Chondrocyte (in vitro differentiated cells): ENCODE measurements at places on chromosomes 2 and 18. TPM values are rescaled to one million over a fixed set of nuclear protein-coding genes. Genes with fewer than 3 reads are reported as not detected.

- no peaks in the 10 kb centered on the region for H3K27me3 ChIP-seq
- no peak for DNase-seq
- no peaks in the 10 kb centered on the region for H3K36me3 ChIP-seq
- H3K4me1 ChIP-seq, result no peaks in the 10 kb centered on the region
- no peak overlapping the region for H3K27ac ChIP-seq
Observed at GRCh38 chr2:6254441-6254840, 562.3 kb downstream of the SOX11 start.

DNA sequence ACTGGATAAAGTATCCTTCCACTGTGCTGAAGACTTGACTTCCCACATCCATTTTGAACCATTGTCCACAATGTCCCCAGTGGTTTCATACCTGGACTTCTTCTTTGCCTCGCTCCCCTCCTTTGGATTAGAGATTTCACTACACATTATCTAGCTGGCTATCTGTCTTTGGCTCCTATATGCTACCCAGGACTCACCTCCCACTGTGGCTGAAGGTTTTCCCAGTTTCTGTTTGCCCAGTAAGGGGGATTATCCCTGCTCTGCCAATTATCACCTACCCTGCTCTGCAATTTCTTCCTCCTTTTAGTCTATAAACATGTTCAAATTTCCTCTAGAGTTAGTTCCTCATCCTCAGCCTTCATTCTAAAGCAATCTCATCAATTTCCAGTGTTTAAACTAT lies 9.1 kb downstream of the NDUFS1 start:
- H3K27me3 ChIP-seq, result no peaks in the 10 kb centered on the region
- DNase-seq, result no peak
- no peak overlapping the region for H3K27ac ChIP-seq
- peaks cover 19% of the 10 kb centered on the region for H3K36me3 ChIP-seq

- H3K27ac ChIP-seq, result no peak overlapping the region
- DNase-seq, result no peak
- no peak overlapping the region for H3K4me3 ChIP-seq
- peaks cover 2% of the 10 kb centered on the region for H3K36me3 ChIP-seq
- no peaks in the 10 kb centered on the region for H3K27me3 ChIP-seq
Observed at GRCh38 chr2:56582570-56582969, 398.8 kb downstream of the CCDC85A start.

CCDC141 gene
- not detected in 3 replicates for total RNA-seq

- no peak overlapping the region for H3K4me3 ChIP-seq
- H3K27me3 ChIP-seq, result no peaks in the 10 kb centered on the region
- peaks cover 2% of the 10 kb centered on the region for H3K36me3 ChIP-seq
- peaks cover 18% of the 10 kb centered on the region for H3K4me1 ChIP-seq
- DNase-seq, result no peak
Observed at GRCh38 chr2:40113272-40113968, 334.4 kb upstream of the THUMPD2 start.

- H3K36me3 ChIP-seq, result no peaks in the 10 kb centered on the region
- no peak overlapping the region for H3K4me3 ChIP-seq
- no peak for DNase-seq
Observed at GRCh38 chr2:36737131-36737750, 40.7 kb downstream of the VIT start.

DNA sequence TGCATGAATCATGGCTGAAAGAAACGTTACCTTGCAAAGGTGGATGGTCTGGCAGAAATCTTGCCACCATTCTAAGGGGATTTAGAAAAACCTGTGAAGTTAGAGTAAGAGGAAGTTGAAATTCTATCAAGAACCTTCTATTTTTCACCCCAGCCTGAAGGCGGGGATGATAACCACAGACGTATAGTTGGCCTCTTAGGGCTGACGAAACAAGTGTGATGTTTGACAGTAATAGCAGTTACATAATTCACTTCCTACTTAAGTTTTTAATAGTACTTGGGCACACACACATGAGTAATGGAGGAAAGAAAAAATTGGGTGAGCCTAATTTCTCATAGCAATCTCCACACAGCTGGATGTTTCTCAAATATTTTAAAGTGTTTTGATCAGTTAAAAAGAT lies 336.6 kb upstream of the SALL3 start:
- H3K27ac ChIP-seq, result no peak overlapping the region
- H3K4me1 ChIP-seq, result no peaks in the 10 kb centered on the region
- H3K27me3 ChIP-seq, result no peaks in the 10 kb centered on the region
- no peaks in the 10 kb centered on the region for H3K36me3 ChIP-seq
- no peak for DNase-seq
- H3K4me3 ChIP-seq, result no peak overlapping the region

DNA sequence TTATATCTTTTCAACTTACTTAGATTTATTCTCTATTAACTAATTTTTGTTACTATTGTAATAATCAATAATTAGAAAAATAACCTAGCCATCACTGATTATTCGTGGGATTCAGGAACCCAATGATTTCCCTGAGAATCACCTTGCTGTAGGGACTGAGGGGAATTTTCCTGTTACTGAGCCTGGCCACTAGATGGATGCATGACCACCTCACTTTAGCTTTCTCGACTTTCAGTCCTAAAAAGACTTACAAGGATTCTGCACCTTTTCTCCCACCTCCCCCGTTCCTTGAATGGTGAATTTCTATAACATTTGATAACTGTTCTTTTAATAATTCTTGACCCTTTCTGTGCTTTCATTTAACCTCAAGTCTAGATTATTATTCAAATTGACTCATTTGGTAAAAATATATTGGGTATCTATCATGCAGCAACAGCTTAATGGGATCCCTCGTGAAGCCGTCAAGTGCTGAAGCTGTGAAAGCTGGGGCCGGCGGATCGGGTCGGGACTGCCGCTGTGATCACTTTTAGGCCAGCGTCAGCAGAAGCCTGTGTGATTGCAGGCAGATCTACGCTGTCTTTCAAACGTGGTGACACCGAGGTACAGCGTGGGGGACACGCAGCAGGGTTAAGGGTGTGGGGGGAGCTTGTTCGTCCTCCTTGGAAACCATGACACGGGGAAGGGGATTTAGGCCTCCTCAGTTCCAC lies 38.8 kb upstream of the TMEM18 start:
- no peaks in the 10 kb centered on the region for H3K36me3 ChIP-seq
- no peak overlapping the region for H3K27ac ChIP-seq
- no peak for DNase-seq
- no peak overlapping the region for H3K4me3 ChIP-seq
- H3K4me1 ChIP-seq, result no peaks in the 10 kb centered on the region

GRCh38 chr18:37987901-37988300 lies 422.3 kb upstream of the CELF4 start:
- no peaks in the 10 kb centered on the region for H3K4me1 ChIP-seq
- H3K36me3 ChIP-seq, result no peaks in the 10 kb centered on the region
- no peak overlapping the region for H3K27ac ChIP-seq
- H3K27me3 ChIP-seq, result peaks cover 4% of the 10 kb centered on the region
- no peak overlapping the region for H3K4me3 ChIP-seq
- no peak for DNase-seq

- no peak for DNase-seq
- H3K27ac ChIP-seq, result no peak overlapping the region
- no peaks in the 10 kb centered on the region for H3K27me3 ChIP-seq
- H3K4me3 ChIP-seq, result no peak overlapping the region
Observed at GRCh38 chr2:19895535-19895934, 6.2 kb downstream of the TTC32 start.

GRCh38 chr2:216971593-216971992 lies 111.7 kb upstream of the TNP1 start:
- no peaks in the 10 kb centered on the region for H3K27me3 ChIP-seq
- DNase-seq, result no peak
- peaks cover 16% of the 10 kb centered on the region for H3K4me1 ChIP-seq
- no peaks in the 10 kb centered on the region for H3K36me3 ChIP-seq
- no peak overlapping the region for H3K27ac ChIP-seq
- H3K4me3 ChIP-seq, result no peak overlapping the region

CTDP1 gene
- 20.0 to 21.0 TPM (median 20.9 TPM) in 3 replicates for total RNA-seq

DNA sequence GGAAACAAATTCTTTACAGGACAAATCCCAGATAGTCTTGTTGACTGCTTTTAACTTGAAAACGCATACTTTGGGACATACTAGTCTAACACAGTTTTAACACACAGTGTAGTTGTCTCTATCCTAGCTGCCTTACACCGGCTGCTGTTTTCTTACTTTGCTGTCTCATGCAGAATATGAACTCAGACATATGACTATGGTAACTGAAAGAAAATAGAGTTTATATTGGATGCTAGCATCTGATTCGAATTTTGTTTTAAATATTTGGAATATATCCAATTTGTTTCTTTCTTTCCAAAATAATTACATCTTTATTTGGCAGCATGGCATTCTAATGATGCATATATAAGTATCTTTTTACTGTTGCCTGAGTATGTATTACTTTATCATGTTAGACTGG lies 69.8 kb downstream of the ANKRD12 start:
- no peak overlapping the region for H3K4me3 ChIP-seq
- H3K27ac ChIP-seq, result no peak overlapping the region
- no peak for DNase-seq
- H3K36me3 ChIP-seq, result peaks cover 5% of the 10 kb centered on the region

RNMT gene
- 29.1 to 32.2 TPM (median 29.6 TPM) in 3 replicates for total RNA-seq

ITGB6 gene
- total RNA-seq, result 2.0 to 2.3 TPM (median 2.2 TPM) in 3 replicates

C2orf66 gene
- total RNA-seq, result 0.89 TPM in 1 of 3 replicates, not detected in the others
